ENCODE measurements at places on chromosomes 1 and 21.

DNA sequence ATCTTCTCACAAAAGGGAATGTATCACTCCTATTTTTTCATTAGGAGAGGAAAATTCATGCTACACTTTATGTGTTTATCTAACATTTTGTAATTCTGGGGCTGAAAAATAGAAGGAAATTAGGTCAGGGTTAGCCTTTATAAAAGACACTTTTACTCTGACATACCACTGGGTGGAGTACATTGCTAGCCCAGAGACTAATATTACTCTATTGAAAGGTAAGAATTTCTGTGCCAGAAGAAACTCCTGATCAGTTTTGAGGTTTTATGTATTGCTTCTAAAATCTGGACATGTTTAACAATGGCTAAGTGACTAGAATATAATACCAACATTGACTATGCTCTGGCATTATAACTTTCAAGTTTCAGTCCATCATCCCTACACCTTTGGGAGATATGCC, 724.6 kb downstream of the USP25 start:
- DNase-seq = no peak

GRCh38 chr1:22154626-22155025, 11.7 kb upstream of the WNT4 start:
- no peak for DNase-seq

DNA sequence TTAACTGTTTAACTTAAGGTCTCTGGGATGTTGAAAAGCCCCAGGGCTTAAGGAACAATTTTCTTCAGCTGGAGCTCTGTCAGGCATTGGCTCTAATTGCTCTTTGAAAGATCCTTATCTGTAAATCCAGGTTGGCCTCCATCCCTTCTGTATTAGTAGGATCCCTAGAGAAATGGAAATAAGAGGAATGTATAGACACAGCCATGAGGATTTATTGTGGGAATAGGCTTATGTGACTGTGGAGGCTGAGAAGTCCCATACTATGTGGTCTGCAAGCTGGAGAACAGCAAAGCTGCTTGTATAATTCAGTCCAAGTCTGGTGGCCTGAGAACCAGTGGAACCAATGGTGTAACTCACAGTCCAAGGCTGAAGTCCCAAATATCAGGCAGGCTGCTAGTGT, 47.6 kb upstream of the VAV3 start:
- no peak for DNase-seq

DNA sequence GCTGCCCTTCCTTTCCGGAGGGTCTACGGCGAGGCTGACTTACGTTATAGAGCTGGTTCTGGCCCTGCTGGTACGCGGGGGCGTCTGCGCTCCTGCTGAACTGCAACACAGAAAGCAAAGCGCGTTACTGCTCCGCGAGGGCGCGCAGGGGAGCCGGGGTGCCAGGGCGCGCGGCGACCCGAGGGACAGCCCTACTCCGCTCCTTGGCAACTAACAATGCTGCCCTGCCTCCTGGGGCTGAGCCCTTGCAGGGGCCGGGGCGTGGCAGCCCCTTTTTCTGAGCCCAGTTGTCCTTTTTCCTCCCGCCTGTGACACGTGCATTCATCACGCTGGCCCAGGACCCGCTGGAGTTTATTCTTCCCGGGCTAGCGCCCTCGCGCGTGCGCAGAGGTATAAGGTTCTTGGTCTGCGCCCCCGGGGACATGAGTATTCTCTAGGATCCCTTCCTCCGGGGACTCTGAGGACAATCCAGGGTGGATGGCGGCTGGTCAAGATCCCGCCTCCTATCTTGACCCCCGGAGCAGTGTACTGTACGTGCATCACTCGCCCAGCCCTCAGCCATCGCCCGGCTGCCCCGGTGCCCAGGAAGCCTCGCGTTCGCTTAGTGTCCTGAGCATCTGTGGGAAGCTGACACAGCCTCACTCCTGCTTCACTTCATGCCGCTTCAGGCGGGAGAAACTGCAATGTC, 78.9 kb downstream of the CD247 start:
- no peak for DNase-seq

- no peak for DNase-seq
Observed at GRCh38 chr1:172544481-172545104, 11.6 kb downstream of the SUCO start.

GRCh38 chr1:11328444-11328843, 55.4 kb downstream of the UBIAD1 start:
- no peak for DNase-seq

DNA sequence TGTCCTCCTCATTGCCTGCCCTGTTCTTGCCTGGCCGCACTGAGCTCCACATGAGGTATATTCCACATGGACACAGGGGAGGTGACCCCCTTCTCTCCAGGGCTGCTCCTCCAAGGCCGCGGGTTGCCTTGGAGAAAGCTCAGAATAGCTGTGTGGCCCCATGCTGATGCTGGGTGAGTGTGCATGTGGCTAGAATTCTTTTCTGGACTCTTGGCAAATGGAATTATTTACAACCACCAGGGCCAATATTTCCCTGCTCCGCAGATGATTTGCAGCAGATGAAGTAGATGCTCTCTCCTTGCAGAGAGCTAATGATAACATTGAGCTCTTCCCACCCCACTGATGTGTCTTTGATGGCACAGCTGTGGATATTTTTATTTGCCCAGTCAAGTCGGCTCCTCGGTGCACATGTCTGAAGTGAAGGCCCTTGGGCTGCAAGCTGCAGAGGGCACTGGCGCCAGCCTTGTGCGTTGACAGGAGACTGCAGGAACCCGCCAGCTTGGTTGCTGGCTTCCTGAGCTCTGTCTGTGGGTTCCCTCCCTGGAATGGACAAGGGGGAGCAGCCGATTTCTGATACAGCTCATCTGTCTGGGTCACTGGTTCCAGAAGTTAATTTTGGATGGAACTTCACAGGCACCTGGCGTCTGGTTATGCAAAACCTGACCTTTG, 404.7 kb upstream of the VAMP3 start:
- DNase-seq = no peak

Data from Jurkat, Clone E6-1 (cell line).